ENCODE measurements at places on chromosomes 13 and 19.

- no peak for DNase-seq
Measured at GRCh38 chr13:99381766-99382165, 74.6 kb upstream of the GPR183 start.

- no peak for DNase-seq
Measured at GRCh38 chr19:21940684-21941083, 70.1 kb downstream of the ZNF208 start.

GRCh38 chr13:46753137-46753536, 43.8 kb downstream of the ESD start:
- no peak for DNase-seq

- no peak for DNase-seq
Measured at GRCh38 chr13:101673360-101674105, 221.1 kb downstream of the ITGBL1 start.

DNA sequence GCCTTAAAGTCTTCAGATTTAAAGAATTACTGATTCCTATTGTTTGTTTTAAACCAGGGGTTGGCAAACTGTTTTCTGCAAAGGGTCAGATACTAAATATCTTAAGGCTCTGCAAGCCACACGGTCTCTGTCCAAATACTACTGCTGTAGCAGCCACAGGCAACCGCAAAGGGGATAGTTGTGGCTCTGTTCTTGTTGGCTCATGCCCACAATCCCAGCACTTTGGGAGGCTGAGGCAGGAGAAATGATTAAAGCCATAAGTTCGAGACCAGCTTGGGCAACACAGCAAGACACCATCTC, 22.4 kb downstream of the RANBP3 start:
- no peak for DNase-seq

DNA sequence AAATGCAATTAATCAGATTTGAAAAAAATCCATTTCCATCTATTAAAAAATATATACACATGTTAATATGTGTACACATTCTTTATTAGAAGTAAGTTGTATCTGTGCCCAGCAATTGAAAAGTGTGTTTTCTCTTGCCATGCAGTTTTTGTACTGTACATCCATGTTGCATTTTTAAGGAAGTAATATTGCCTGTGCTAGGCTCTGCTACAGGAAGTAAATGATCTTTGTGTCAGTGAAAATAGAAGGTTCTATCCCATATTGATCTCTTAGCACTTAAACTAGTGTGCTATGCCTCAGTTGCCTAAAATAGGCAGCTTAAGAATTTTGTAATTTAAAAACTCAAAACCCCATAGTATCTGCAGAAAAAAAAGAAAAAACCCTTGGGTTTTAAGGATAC, 122.5 kb downstream of the CDK8 start:
- no peak for DNase-seq

DNA sequence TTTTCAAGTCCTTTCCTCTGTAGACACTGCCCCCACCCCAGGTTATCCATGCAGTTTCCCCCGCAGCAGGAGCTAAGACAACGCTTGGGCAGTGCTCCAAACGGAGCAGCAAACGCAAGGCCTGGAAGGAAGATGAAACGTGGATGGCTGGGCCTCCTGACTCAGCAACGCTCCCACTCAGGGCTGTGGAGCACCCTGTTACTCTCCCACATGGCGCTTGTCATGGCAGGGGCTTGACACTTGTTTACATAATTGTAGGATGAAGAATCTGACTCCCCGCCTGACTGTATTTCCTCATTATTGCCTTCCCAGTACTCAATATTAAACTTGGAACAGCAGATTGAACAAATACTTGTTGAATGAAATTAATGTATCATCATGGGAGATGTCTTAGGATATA, 799 bp upstream of the C1QTNF9B start:
- DNase-seq: no peak

- no peak for DNase-seq
Measured at GRCh38 chr13:106593132-106593531, 25.2 kb upstream of the ARGLU1 start.

DNA sequence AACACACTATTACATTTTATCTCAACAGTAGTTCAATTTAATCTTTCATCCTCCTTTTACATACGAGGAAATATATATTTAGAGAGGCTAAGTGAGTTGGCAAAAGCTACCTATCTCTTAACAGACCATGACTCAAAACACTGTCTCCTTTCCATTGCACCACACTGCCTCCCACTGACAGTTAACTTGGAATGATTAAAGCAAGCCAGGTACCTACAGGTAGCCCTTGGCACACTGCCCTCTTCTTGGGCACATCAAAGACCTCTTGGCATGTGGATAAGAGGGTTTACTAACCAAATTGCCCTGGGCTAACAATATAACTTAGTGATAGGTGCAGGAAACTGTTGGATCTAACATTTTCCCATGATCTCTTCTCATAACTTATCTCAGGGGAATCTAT, 1.8 kb downstream of the ABHD13 start:
- no peak for DNase-seq

DNA sequence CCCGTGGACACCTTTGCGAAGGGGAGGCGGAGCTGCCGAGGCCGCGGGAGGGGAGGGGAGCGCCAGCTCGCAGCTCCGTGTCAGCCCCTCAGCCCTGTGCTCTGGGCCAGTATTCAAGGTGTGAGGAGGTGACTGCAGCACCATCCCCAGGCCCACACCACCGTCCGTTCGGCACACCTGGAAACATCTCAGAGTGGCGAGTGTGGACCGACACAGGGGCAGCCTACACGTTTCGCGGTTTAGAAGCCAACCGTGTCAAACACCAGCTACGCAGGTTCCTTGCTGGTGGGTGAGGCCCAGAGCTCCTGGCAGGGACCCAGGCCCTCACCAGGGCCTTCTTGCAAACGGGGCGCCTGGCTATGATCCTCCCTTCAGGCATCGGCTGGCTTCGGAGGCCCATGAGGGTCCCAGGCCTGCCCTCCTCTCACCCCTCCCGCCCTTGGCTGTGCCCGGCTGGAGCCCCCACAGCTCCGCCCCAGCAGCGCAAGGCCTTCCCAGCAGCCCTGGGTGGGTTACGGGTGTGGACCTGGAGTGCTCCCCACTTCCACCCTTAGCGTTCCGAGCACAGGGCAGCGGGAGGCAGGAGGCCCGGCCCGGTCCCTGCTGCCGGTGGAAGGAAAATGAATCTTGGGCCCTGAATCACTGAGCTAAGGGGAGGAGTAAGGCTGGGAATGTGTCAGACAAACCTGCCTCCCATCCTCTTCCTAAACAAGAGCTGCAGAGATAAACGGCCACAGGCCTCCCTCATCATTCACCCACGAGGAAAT, 1.2 kb downstream of the C13orf46 start:
- no peak for DNase-seq

DNA sequence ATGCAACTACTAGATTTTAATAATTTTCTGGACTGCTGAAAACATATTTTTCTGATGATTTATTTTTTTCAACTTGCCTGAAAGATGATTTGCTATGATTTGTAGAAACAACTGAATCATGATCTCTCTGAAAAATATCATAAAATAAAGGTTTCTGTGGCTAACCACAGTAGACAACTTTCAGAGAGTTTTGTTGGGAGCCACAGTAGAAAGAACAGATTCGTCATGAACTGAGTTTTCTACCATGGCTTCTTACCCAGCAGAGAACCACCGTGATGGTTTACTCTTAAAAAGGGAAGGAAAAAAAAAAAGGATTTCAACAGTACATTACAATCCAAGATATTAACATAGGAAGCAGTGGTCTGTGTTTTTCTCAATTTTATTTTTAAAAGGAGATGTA, 18.0 kb downstream of the ZAR1L start:
- DNase-seq: no peak

DNA sequence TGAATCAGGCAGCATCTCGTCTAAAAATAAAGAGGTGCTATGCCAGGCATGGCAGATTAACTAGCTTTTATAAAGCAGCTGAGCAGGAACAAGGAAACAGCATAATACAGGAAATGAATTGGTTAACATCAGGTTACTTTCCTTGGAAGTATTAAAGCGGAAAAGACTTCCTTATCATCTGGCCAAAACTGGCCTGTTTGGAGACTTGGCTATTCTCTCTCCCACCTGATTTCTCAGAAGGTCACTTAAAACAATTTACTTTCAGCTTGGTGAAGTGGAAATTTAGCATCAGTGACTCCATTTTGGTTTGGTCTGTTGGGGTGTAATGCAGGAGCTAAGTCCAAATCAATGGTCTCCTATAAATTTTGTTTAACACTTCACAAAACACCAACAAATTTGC, 191.6 kb downstream of the NUFIP1 start:
- DNase-seq: no peak
